ENCODE measurements at places on chromosomes 3 and 15.

DNA sequence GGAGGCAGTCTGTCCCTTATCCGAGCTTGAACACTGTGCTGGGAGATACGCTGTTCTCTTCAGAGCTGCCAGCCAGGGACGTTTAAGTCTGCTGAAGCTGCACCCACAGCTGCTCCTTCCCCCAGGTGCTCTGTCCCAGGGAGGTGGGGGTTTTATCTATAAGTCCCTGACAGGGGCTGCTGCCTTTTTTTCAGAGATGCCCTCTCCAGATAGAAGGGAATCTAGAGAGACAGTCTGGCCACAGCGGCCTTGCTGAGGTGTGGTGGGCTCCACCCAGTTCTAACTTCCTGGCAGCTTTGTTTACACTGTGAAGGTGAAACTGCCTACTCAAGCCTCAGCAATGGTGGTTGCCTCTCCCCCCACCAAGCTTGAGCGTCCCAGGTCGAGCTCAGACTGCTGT is 319.9 kb upstream of the GRM7 start:
- no peak for DNase-seq

- DNase-seq = no peak
Observed at GRCh38 chr3:193086681-193087080, 154.3 kb upstream of the PLAAT1 start.

DNA sequence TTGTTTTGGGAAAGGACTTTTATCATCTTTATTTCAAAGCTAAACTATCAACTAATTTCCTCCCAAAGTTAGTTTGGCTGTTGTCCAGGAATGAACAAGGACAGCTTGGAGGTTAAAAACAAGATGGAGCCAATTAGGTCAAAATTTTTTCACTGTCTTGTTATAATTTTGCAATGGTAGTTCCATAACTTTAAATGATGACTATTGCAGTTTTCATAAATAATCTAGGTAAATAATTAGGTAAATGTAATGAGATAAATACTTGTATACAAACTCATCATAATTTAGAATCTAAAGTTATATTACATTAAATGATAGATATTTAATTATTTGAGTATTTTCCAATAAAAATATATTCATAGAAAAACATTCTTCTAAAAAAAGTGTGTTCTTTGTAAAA is 68.3 kb upstream of the DAZL start:
- no peak for DNase-seq

DNA sequence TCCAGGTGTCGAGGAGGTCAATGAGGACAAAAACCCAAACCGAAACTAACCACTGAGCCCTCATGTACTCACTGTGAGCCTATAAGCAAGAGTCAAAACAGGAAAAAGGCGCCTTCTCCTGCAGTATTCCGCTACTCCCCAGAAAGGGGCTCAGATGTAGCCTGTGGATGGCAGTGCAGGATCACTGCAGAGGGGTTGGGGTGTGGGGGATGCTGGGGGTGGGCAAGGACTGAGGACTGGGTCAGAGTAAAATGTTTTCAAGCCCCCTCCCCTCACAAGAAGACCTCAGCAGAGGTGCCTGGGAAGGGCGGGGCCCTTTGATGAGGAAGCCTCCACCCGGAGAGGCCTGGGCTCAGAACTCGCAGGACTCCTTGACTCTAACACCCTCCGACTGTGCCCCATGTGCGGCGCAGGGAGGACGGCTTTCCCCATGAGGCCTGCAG is 170.1 kb downstream of the OSBPL10 start:
- no peak for DNase-seq

DNA sequence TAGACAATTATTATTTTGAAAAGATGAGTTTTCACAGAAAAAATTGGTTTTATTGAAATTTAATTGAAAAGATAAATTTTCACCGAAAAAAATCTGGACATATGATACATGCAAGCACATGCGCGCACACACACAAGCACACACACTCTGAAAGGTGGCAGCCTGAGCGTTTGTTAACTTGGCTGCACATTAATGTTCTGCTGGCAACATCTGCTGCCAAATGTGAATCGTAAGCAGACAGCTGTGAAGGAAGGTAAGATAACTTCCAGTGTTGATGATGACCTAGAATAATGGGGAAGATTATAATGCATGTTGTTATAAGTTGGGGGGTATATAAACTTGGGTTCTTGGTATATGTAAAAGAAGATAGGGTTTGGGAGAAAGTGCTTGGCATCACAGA is 18.4 kb upstream of the CMTM7 start:
- no peak for DNase-seq

- DNase-seq = no peak
Observed at GRCh38 chr3:84109911-84110310, 848.9 kb upstream of the CADM2 start.

DNA sequence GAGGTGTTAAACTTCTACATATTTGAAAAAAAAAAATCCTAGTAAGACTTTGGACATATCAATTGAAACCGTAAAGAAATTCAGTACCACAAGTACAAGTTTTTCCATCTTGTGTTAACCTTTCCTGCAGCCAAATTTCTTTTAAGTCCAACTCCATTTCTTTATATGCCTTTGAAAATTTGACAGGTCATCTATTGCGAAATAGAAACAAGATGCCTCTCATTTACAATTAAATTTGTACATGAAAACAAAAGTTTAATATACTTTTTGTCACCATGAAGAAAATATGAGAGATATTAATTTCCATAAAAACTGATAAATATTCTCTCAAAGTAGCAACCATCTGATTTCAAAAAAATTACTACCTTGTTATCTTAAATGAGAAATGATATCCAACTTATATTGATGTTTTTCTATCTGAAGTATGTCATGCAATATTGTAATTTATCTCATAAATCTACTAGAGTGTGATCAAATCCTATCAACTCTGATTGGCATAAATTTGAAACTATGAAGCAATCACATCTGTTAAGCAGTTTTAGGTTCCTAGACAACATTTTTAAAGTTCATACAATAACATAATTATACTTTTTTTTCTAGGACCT is 68.2 kb downstream of the TBC1D5 start:
- no peak for DNase-seq

DNA sequence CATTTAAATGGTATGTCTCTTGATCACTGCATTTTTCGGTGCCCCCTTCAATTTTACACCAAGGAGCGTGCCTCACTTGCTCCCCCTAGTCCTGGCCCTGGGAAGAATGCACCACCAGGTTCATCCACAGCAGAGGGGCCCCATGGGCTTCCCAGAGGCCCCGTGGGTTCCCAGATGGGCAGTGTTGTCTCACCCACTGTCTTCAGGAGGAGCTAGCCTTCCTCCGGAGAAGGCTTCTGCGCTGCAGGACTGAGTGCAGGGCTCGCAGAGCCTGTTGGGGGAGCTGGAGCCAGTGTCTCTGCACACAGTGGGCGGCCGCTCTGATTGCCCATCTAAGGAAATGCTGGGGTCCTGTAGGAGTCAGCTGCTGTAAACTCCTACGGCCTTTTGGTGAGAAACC is 45.9 kb downstream of the POLR2M start:
- no peak for DNase-seq

- no peak for DNase-seq
Observed at GRCh38 chr15:52193321-52193720, 2.1 kb upstream of the GNB5 start.
